Inflammatory macrophage treated with lipopolysaccharide for 4 hours (primary cell): ENCODE measurements at places on chromosomes 11 and 22.

DNA sequence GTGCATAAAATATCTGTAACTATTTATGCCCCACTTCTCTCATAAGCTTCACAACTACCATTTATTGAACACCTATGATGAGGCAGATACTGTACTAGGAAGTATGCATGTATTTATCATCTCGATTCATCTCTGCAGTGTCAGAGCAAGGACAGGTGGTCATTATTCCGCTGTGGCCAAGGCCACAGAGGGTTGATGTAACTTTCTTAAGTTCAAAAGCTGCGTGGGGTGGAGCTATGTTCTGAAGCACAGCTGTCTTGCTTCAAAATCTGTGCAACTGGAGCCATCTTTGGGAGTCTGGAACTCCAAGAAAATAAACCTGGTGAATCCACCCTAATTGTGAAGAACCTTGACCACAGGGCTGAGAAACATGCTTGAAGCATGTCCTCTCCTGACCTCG is 60.2 kb upstream of the HMGXB4 start:
- DNase-seq, result no peak

DNA sequence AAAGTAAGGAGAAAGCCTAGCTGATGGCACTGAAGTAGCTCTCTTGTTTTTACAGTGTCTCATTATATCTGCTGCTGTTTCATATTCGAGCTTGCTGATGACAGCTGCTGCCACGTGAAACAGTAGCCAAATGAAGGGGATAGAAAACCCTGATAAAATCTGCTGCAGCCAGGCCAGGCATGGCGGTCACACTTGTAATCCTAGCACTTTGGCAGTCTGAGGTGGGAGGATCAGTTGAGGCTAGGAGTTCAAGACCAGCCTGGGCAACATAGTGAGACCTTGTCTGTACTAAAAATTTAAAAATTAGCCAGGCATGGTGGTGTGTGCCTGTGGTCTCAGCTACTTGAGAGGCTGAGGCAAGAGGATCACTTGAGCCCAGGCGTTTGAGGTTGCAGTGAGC is 13.4 kb downstream of the IFT46 start:
- no peak for DNase-seq

- DNase-seq, result no peak
These were observed 101.7 kb downstream of the MORC2 start for GRCh38 chr22:30866811-30867271.

- DNase-seq, result peak; percentile 80
These were observed 16.0 kb upstream of the TMPRSS13 start for GRCh38 chr11:117945047-117945810.

DNA sequence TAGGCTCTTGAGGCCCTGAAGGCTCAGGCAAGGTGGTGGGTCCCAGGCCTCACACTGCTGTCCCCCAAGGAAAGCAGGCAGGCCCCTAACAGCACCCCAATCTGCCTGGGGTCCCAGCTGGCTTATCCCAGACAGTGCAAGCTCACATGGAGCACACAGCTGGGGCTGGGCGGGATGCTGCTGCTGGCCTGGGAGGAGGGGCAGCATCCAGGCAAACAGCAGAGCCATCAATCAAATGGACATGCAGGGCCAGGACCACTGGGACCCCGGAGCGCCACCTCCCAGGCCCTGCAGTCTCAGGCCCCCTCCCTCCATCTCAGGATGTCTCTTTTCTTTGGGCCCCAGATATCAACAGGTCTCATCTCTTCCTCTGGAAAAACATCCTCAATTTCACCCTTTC is 140.3 kb downstream of the BRD1 start:
- DNase-seq, result no peak

GRCh38 chr11:62604460-62605120 is 2.9 kb upstream of the MTA2 start:
- DNase-seq, result no peak

DNA sequence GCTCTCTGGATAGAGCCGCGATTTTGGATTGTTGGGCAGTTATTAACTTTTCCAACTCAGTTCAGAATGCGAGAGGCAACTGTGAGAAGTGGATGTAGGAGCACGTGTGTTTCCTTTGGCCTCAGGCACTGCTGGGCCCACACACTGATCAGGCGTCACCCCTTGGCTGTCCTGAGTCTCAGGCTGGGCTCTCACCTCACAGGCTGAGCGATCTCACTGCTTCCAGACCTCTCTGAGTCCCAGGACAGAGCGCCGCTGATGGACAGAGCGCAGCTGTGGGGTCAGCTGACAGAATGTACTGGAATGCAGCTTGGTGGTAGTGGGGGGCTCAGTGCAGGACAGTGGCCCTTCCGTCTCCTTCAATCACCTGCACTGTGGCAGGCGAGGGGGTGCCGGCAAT is 516.2 kb downstream of the TBC1D22A start:
- no peak for DNase-seq

DNA sequence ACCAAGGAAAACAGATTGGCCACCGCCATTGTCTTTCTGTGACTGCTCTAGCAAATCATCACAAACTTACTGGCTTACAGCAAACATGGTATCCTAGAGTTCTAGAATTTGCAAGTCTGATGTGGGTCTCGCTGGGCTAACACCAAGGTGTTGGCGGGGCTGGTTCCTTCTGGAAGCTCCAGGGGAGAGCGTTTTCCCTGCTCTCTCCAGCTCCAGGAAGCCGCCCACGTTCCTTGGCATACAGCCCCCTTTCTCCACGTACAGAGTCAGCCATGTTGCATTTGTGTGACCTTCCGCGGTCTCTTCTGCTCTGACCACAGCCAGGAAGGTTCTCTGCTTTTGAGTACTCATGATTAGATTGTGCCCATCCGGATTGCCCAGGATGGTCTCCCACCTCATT is 27.5 kb downstream of the TBC1D22A start:
- no peak for DNase-seq

DNA sequence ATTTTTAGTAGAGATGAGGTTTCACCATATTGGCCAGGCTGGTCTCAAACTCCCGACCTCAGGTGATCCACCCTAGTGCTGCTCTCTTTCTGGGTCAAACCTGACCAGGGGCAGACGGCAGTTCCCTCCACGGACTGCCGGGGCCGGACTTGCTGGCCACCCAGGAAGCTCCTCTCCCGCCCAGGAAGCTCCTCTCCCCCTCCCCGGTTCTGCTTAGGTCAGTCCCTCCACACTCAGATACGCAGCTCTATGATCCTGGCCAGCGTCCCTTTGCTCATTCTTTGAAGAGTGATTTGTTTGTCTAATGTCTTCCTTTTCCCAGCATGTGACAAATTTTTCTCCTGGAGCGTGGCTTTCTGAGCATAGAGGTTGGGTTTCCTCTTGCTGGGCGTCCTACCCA is 125.3 kb upstream of the B3GAT1 start:
- no peak for DNase-seq

DNA sequence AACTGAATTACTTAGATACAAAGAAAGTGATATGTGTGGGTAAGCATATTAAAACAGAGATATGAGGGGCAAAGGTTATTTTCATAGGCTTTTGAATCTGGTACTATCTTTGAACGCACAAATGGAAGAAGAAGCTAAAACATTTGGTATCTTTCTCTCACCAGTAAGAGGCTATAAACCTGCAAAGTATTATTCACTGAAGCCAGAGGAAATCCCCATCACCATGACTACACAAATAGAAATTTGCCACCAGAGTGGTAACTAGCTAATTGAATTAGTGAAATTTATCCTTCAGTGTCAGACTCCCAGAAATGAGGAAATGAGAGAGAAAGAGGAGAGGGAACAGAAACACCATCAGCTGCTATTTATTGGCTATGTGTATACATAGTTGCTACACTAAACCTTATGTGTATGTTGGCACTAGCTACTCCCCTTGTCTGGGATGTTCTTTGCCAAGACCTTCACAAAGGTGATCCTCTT is 503.4 kb downstream of the DLG2 start:
- no peak for DNase-seq

GRCh38 chr22:30289980-30290313 is 642 bp upstream of the CASTOR1 start:
- no peak for DNase-seq

- DNase-seq, result no peak
These were observed 73.7 kb downstream of the MN1 start for GRCh38 chr22:27727673-27728451.

- no peak for DNase-seq
These were observed 112.6 kb downstream of the CADM1 start for GRCh38 chr11:115391598-115391997.

DNA sequence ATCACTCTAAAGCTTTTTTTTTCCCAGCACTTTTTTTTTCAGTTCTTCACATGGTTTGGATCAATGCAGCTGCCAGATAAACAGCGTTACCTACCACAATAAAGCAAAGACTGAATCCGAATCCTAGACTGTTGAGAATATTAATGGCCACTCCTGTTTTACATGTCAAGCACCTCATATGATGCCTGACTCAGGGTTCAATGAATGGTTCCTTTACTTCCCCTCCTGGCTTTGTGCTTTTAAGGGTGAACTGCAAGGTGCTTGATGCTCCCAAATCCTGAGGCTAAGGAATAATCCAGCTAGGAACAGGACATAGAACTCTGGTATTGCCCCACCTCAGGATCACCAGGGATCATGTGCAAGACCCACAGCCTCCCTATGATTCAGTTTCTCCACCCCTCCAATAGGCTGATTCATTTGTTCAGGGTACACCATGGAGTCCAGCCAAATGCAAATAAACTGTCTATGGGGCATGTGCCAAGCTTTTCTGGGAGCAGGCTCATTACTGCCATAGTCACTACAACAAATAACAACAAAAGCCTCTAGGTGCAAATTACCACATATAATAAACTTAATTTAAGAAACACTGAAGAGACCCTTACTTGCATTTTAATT is 104.3 kb downstream of the GAB2 start:
- DNase-seq, result peak; percentile 63

DNA sequence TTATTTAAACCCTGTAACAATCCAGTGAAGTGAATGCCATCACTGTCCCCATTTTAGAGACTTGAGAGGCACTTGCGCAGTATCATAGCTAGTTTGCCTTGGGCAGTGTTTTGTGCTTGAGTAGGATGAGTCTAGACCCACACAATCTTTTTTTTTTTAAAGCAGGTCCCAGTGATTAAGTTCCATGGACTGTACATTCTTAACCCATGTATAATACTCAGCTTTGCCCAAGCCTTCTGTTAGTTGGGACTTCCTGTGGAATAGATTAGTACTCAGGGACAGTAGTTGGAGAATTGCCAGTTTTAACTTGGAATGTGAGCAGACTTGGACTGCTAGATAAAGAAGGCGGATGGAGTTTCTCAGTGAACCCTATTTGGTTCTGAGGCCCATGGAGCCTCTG is 108.6 kb upstream of the RASSF10 start:
- no peak for DNase-seq

DNA sequence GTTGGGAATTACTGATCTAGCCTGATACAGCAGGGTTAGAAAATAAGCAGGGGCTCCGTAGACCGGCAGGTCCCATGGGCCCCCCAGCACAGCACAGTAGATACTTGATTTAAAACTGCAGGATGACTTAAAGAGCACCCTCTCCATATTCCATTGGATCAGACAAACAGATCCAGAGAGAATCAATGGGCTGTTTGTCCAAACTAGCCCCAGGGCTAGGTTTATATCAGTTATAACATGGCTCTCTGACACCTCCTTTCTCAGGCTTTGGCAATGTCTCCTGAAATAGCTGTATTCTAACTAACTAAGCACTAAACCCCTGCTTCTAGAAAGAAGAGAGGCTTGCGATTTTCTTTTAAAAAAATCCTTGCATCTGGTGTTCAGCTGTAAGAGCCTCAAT is 100.4 kb upstream of the GALNT18 start:
- no peak for DNase-seq

DNA sequence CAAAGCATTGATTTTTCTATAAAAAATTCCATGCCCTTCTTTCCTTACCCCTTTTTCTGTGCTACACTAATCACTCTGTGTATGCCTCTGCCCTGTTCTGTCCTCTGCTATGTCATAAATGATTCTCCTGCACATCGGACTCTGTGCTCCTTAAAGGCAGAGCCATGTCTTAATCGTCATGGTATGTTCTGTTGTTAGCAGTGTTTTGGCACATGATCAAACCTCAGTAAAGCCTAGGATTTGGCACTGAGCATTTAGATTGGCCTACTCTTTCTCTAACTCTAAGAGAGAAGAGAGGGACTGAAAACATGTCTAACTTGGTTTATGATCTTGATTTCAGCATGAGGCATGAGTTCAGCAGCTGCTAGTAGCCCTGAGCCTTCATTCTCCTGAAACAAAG is 266.9 kb downstream of the AASDHPPT start:
- no peak for DNase-seq

- DNase-seq, result no peak
These were observed 331.2 kb downstream of the TMEM135 start for GRCh38 chr11:87368858-87369480.

- no peak for DNase-seq
These were observed 5.6 kb upstream of the MFNG start for GRCh38 chr22:37491559-37492427.

- DNase-seq, result no peak
These were observed 638 bp downstream of the PARVA start for GRCh38 chr11:12377824-12378593.

DNA sequence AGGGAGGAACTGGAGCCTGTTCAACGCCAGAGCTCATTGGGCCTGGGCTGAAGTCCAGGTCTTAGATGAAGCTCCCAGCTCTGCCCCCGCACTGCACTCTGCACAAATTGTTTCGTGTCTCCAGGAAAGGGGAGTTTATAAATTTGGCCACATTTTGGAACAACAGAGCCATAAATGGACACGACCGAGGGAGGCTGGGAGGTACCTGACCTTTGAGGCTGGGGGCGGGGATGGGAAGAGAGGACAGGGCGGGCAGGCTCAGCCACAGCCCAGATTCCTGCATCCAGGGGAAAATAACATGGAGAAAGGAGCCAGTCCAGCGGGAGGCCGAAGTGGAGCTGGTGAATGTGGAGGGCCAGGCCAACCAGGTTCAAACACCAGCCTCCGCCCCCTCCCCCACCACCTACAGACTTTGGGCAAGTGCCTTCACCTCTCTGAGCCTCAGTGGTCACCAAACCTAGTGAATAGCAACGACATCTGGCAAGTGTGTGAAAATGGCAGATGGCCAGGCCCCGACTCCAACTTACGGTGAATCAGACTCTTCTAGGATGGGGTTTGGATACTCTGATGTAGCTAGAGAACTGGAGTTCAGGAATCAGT is 36.8 kb upstream of the SMTN start:
- DNase-seq, result no peak

DNA sequence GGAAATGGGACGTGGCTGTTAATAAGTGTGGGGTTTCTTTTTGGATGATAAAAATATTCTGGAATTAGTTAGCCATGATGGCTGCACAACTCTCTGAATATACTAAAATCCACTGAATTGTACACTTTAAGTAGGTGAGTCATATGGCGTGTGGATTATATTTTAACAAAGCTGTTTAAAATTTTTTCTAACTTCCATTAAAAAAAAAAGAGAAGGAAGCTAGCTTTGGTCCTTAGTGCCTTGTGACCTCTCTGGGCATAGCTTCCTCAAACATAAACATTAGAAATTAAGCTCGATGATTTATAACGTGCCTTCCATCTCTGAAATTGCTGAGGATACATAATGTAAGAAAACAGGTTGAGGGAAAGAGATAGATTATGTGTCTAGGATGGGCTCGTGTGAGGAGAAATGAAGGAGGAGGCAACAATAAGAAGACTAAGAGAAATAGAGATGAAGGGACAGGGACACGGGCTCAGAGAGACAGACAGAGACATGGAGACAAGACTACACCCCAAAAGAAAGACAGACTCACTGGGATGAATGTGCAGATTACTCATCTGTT is 20.0 kb downstream of the IRAG1 start:
- DNase-seq, result peak; percentile 27

- DNase-seq, result no peak
These were observed 111.5 kb downstream of the PKNOX2 start for GRCh38 chr11:125275905-125276618.
